ENCODE measurements at places on chromosomes 16 and 17. TPM values are rescaled to one million over a fixed set of nuclear protein-coding genes. Genes with fewer than 3 reads are reported as not detected.

The ZNF287 gene
- total RNA-seq: 2.5 TPM

The NCOR1 gene
- 81.7 TPM for total RNA-seq

The SMPD3 gene
- total RNA-seq: under 0.01 TPM

The PRAC2 gene
- total RNA-seq: not detected

The FOXN1 gene
- total RNA-seq: not detected

The G6PC1 gene
- not detected for total RNA-seq

The CEMP1 gene
- not detected for total RNA-seq

The NPIPB6 gene
- total RNA-seq: not detected

The MYH8 gene
- total RNA-seq: not detected

The CSH2 gene
- not detected for total RNA-seq

The CPNE7 gene
- total RNA-seq: 16.1 TPM

The TSPOAP1 gene
- not detected for total RNA-seq

The KIAA0513 gene
- total RNA-seq: 3.7 TPM

The ARHGDIG gene
- total RNA-seq: 3.5 TPM

The SLC13A2 gene
- not detected for total RNA-seq

The ITGA2B gene
- total RNA-seq: 0.18 TPM

The BPTF gene
- total RNA-seq: 30.4 TPM

The TPSG1 gene
- not detected for total RNA-seq

The GPR179 gene
- total RNA-seq: not detected

The C17orf100 gene
- total RNA-seq: 0.18 TPM

The MYH1 gene
- total RNA-seq: not detected

The LLGL2 gene
- total RNA-seq: 2.8 TPM

All from endothelial cell of coronary artery (primary cell).